ENCODE measurements at places on chromosomes 7 and 10.

DNA sequence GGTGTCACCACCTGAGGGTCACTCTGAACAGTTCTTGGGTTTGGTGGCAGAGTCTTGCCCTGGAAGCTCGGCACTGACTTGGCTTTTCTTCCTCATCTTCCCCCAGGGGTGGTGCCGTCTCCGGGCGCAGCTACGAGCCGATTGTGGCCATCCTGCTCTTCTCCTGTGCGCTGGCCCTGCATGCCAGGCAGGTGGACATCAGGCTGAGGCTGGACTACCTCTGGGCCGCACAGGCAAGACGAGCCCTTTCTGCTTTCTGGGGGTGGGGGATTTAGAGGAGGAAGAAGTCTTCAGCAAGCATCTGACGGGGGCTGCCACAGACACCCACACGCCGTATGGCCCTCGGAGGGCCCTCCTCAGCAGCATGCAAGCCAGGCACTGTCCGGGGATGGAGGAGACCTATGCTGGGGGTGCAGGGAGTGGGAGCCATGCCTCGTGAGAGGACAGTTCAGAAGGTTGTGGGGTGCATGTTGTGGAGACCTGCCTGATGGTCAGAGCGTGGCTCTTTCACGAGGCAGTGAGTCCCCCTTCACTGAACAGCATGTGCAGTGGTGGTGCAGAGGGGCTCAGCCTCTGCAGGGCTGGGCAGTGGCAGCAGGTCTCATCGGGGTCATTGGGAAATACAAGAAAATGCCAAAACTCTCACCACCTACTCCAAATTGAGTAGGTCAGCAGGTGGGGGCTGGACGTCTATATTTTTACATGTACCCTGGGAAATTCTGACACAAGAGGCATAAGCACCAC is 112.4 kb downstream of the ADCY1 start:
- DNase-seq = no peak

DNA sequence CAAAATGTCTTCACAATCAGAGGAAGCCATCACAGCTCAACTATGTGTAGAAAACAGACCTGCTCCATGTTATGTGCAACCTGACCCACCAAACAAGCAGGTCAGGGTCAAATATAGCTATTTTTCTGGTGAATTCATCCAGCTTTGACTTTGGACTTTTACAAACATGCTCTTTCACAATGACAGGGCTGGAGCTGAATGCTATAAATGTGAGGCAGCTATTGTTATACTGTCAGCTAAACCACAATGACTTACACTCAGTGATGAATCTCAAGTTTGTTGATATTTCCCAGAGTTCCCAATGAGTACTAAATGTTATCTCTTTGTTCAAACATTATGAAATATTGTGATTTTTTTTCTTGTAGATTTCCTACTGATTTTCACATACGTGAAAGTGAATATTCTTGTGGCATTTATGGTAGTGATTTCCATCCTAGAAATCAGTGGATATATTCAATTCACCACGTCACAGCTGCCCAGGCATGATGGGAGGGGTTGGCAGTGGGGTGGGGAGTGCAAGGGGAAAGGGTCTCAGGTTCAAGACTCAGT is 2.5 kb upstream of the ITIH2 start:
- no peak for DNase-seq

GRCh38 chr10:93066544-93066913 is 5.9 kb downstream of the CYP26C1 start:
- DNase-seq = no peak

- no peak for DNase-seq
These were observed 107.8 kb downstream of the ARHGAP22 start for GRCh38 chr10:48496831-48497779.

GRCh38 chr10:95308389-95309302 is 17.8 kb upstream of the PDLIM1 start:
- DNase-seq = peak; percentile 24

GRCh38 chr7:33671531-33672262 is 233.6 kb upstream of the BMPER start:
- no peak for DNase-seq

DNA sequence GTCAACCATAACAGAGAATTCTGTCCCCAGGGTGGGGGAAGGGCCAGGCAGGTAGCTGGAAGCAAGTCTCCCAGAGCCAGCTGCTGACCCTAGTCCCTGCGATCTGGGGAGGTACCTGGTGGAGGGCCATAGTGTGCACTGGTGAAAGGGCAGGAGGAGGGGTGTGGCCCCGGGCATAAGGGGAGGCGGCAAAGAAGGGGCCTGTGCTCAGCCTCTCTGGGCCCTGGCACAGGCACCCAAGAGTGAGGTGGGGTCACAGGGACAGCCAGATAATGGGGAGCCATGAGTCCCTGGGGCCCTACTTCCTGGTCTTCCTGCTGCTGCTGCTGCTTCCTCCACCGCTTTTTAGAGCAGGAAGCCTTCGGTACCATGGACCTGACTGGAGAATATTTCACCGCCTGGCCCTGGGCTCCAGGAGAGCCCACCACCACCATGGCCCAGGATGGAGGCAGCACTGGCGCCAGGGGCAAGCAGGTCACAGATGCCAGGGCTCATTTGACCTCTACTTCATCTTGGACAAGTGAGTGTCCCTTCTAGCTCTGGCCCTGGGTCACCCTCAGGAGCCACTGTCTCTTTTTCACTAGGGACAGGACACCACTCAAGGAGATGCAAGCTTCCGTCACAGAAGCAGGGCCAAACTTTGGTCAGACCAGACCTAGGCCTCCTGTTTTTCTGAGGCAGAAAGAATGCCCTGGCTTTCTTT is at the start of gene ANTXRL:
Gene ANTXRL, plus strand, starts transcription at position 7 of the 703 bp plus-strand sequence. Its CDS starts 266 bp downstream, at position 273.
- DNase-seq = no peak

GRCh38 chr10:62527019-62527827 is 153.1 kb downstream of the ZNF365 start:
- DNase-seq = no peak

DNA sequence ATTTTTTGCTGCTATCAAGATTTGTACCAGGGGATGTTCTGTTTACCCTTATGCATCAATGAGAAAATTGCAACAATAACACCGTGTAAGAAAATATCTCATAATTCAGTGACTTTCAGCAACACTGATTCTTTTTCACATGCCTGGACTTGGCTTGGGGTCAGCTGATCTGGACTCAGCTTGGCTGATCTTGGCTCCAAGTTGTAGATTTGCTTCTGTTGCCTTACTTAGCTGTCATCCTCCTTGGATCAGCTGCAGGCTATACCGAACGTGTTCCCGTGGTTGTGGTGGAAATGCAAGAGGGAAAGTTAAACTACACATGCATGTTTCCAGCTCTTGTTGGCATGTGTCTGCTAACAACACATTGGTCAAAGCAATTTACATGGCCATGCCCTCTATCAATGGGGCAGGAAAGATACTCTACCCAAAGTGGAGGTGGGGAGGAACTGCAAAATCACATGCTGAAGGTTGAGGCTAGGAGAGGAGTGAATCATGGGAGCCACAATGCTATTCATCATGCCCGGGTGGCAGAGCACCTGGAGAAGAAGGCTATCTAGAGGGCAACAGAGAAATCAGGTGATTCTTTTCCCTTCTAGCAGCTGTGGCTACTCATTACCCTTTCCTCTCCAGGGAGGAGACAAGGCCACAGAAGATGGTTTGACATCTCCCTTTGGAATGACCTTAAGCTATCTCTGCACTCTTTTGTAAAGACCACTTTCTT is 1276.3 kb upstream of the AUTS2 start:
- no peak for DNase-seq

GRCh38 chr10:84135836-84136235 is 3.5 kb upstream of the GHITM start:
- no peak for DNase-seq

GRCh38 chr7:879706-880105 is 3.4 kb downstream of the GET4 start:
- DNase-seq = peak; percentile 4

Measured in posterior cingulate gyrus (tissue), 11 donors.